Thoracic aorta (tissue), 2 donors: ENCODE measurements at places on chromosomes 2 and 18. TPM values are rescaled to one million over a fixed set of nuclear protein-coding genes. Genes with fewer than 3 reads are reported as not detected.

DNA sequence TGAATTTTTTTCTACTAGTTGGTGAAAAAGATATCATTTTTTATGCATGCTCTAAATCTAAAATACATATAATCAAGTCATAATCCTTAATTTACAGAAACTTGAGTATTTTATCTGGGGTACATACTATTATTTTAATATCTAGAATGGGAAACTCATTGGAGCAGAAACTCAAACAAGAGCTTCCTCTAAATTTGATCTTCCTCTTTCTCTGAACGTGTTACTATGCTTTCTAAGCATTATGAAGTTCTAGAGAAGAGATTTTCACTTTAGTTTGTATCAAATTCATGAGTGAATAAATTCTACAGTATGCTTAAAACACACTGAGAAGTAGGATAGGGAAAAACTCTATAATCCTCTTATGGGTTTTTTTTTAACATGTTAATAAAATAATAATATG, 20.6 kb upstream of the SLC38A11 start:
- H3K27ac ChIP-seq = no peak overlapping the region
- DNase-seq = no peak
- H3K4me1 ChIP-seq = no peaks in the 10 kb centered on the region

GRCh38 chr2:54904836-54905235, 145.4 kb downstream of the RTN4 start:
- no peaks in the 10 kb centered on the region for H3K27me3 ChIP-seq
- no peak for DNase-seq
- H3K36me3 ChIP-seq = no peaks in the 10 kb centered on the region
- no peak overlapping the region for H3K27ac ChIP-seq

DNA sequence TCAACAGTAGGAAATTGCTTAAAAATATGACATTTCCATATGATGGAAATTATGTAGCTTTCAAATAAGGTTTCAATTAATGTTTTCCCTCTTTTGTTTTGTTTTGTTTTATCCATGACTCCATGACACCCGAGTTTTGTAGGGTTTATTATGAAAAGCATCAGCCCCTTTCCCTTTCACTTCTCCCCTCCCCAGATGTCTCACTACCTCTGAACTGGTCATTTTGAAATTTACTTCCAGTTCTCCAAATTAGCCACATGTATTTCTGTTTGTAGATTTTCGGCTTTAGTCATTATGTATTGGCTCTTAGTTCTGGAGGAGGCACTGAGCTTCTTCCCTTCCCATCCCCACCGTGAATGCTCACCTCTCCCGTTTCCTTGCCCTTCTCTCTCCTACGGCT, 18.6 kb upstream of the VPS4B start:
- no peak overlapping the region for H3K4me3 ChIP-seq
- H3K4me1 ChIP-seq = peaks cover 17% of the 10 kb centered on the region
- H3K27me3 ChIP-seq = no peaks in the 10 kb centered on the region
- H3K27ac ChIP-seq = no peak overlapping the region

DNA sequence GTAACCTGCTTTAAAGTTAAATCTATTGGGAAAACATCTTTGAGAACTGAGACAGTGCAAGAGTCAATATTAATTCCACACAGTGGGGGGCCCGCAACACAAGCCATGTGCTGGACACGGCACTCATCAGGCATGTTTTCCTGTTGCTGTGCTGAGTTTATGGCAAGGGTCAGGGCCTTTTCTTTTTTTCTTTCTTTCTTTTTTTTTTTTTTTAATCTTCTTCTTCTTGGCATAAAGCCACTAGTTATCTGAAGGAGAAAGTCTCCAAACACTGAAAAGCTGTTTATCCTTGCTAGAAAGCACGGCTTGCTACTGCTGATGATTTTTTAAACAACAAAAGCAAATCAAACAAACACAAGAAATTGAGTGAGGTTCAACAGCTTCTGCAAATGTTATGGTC, 252.1 kb downstream of the ZNF521 start:
- no peak overlapping the region for H3K4me3 ChIP-seq
- H3K36me3 ChIP-seq = no peaks in the 10 kb centered on the region
- H3K4me1 ChIP-seq = no peaks in the 10 kb centered on the region
- no peak for DNase-seq
- no peaks in the 10 kb centered on the region for H3K27me3 ChIP-seq
- H3K27ac ChIP-seq = no peak overlapping the region

DNA sequence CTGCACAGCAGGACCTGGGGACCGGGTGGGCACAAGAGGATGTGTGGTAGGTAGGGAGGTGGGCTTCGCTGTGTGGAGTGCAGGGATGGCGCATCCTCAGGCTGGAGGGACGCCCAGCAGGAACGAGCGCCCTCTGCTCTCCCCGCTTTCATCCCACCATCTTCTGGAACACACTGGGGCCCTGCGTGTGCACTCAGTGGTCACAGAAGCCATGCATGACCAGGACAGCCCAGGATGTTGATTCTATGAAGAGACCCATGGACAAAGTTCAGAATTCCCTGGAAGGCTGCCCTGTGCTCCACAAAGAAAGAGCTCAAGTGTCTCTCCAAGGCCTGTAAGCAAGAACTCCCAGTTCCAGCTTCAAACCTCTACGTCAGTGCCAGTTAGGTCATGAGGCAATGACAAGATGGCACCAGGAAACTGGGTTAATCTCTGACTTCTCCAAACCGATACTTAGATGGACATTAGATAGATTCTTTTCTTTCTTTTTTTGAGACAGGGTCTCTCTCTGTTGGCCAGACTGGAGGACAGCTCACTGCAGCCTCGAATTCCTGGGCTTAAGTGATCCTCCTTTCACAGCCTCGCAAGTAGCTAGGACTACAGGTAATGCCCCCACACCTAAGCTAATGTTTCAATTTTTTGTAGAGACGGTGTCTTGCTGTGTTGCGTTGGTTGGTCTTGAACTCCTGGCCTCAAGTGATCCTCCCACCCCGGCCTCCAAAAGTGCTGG, 3.4 kb downstream of the SLC66A2 start:
- no peak overlapping the region for H3K27ac ChIP-seq
- H3K36me3 ChIP-seq = no peaks in the 10 kb centered on the region
- peaks cover 46% of the 10 kb centered on the region for H3K4me1 ChIP-seq
- H3K27me3 ChIP-seq = no peaks in the 10 kb centered on the region

Gene CTAGE1
- total RNA-seq = not detected

Gene MAPRE3
- total RNA-seq = 29.9 TPM

DNA sequence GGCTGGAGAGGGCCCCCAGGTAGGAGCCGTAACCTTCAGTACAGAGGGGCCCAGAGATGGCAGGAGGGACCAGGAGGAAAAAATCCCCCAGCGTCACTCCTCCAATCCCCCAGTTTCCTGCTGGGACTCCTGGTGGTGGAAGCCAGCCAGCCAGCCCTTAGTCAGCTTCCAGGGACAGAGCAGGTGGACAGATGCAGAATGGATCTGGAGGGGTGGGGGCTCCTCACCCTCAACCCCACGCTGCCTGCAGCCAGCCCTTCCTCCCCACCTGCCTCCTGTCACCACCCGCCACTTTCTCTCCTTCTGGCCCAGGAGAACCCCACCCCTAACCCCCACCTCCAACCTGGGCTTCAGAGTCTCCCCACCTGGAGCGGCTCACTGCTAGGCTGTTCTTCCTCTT, 21.1 kb downstream of the EMX1 start:
- H3K36me3 ChIP-seq = no peaks in the 10 kb centered on the region
- H3K27me3 ChIP-seq = no peaks in the 10 kb centered on the region
- H3K4me1 ChIP-seq = no peaks in the 10 kb centered on the region
- H3K4me3 ChIP-seq = no peak overlapping the region
- H3K27ac ChIP-seq = no peak overlapping the region

DNA sequence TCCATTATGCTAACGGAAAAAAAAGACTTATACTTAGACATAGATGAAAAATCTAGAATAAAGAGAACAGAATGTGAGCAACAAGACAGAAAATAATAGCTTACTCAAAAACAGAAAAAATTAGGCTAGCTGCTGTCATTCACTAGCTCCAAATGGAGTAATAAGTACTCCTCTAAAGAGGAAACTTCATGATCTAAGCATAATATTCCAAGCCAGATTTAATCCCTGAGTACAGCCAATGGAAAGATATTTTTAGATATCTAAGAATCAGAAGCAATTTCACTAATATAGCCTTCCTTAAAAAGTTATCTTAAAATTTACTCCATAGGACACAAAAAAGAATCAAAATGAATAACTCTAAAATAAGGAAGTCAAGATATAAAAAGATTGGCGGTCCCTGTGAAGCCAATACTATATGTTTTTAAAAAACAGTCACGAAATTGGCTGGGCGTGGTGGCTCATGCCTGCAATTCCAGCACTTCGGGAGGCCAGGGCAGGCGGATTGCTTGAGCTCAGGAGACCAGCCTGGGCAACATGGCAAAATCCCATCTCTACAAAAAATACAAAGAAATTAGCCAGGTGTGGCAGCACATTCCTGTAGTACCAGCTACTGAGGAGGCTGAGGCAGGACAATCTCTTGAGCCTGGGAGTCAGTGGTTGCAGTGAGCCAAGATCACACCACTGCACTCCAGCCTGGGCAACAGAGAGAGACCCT, 123.2 kb upstream of the BCL2L11 start:
- no peaks in the 10 kb centered on the region for H3K27me3 ChIP-seq
- H3K4me3 ChIP-seq = no peak overlapping the region
- no peaks in the 10 kb centered on the region for H3K36me3 ChIP-seq
- no peaks in the 10 kb centered on the region for H3K4me1 ChIP-seq
- no peak overlapping the region for H3K27ac ChIP-seq
- no peak for DNase-seq

DNA sequence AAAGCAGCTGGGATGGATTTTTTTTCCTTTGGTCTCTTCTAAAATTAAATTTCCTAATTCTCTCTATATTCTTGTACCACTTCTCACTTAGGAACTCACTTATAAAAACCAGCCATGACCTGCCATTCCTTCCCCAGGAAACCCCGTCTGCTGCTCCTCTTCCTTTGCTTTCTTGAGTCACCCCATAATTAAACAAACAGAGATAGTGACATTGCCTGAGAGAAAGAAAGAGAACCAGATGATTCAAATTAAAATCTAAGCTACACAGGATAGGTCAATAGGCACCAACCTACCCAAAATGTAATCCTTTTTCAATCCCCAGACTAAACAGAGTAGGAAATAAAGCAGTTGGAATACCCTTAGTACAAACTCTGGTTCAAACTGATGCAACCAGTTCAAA, 9.7 kb downstream of the STK39 start:
- no peak overlapping the region for H3K27ac ChIP-seq
- DNase-seq = no peak
- peaks cover 9% of the 10 kb centered on the region for H3K4me1 ChIP-seq
- no peak overlapping the region for H3K4me3 ChIP-seq
- no peaks in the 10 kb centered on the region for H3K36me3 ChIP-seq
- no peaks in the 10 kb centered on the region for H3K27me3 ChIP-seq
